ENCODE measurements at places on chromosomes 13 and 19.

DNA sequence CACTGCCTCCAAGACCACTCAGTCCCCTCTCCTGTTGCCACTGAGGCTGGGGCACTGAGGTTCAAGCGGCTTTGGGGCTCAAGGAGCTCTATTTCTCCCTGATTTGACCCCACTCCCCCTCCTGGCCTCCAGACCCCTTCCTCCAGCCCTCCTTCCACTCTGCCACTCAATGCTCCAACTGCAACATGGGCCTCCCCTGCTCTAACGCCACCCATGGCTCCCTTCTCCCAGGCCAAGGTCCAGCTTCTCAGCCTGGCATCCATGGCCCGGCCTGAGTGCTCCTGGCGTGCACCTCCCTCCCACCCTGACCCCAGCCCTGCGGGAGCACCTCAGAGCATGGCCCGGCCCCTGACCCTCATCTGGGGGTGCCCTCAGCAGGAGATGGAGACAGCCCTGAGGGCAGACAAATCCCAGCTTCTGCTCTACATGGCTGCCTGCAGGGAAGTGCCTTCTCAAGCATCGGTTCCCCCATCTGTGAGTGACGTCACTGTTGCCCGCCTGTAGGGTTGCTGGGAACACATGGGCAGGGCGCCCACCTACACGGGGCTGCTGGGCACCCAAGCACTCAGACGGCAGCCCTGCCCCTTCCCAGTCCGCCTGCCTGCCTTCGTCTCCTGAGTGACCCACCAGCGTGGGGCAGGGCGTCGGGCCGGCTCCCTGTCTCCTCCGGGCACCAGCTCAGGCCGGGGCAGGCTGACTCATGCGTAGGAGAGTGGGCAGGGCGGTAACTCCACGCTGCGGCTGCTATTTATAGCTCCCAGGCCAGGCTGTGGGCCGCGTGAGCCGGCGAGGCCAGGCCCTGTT, 1.6 kb upstream of the DIRAS1 start:
- no peak for DNase-seq

DNA sequence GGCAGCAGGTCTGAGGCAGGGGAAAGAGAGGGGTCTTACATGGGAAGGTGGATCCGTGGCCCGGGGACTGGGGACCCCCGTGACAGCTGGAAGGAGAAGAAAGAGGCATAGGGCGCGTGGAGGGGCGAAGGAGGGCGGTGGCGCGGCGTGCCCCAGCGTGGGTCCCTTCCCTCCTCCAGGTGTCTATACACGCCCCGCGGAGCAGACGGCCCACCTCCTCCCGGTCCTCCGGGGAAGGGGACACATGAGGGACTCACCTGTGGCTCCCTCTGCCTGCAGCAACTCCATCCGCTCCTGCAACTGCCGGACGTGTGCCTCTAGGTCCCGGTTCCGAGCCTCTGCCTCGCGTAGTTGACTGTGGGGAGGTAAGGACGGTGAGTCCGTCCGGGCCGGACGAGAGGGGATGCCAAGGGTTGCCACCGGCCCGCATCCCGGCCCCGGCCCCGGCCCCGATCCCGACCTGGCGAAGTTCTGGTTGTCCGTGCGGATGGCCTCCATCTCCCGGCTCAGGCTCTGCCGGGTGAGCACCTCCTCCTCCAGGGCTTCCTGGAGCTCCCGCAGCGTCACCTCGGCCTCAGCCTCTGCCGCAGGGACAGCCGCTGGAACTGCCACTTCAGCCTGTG, 2.4 kb upstream of the SIX5 start:
- DNase-seq: no peak

GRCh38 chr19:310141-310651, 19.0 kb upstream of the PLPP2 start:
- DNase-seq: no peak

DNA sequence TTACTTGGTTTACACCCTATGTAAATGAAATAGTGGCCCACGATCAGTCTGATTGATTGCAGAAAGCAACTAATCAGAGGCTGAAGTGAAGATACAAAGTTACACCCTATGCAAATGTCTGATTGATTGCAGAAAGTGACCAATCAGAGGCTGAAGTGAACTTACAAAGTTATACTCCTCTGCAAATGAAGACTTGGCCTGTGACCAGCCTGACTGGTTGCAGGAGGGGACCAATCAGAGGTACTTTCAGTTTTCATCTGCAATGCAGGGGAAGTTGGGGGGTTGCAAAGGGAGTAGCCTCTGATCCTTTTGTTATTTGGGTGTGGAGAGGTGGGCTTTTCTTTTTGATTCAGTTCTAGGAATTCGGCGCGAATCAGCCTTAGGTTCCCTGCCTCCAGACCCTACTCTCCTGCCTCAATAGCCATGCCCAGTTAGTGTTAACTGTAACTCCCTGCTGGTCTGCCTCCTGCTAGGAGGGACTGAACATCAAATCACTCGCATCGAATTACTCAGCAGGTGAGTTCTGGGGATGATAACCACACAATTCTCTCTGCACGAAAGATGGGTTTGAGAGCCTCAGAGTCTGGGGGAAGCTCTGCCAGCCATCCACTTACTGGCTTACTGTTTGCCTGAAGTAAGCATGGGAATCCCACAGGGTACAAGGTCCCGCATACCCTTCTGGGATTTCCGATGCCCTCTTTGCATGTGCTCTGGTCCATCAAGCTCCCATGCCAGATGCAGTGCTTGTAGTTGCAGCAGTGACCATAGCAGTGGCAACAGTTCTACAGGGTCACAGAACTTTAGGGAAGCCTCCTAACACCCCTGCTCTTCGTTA, 7.5 kb downstream of the ARL11 start:
- DNase-seq: no peak

DNA sequence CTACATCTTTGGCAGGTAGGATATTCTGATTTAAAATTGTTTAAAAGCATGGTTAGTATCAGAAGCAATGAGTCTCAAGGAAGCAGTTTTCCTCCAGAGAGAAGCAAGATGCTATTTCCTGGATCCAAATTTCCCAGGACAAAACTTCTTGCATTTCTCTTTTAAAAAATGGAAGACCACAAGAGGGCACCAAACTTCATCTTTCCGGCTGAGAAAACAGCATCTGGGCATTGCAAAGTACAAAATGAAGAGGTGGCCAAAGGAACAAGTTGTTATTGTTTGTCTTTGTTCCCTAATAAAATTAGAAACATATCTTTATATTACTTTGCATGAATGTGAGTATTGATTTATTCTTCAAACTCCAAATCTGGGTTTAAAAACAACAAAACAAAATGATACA, 60.0 kb upstream of the LRCH1 start:
- no peak for DNase-seq

DNA sequence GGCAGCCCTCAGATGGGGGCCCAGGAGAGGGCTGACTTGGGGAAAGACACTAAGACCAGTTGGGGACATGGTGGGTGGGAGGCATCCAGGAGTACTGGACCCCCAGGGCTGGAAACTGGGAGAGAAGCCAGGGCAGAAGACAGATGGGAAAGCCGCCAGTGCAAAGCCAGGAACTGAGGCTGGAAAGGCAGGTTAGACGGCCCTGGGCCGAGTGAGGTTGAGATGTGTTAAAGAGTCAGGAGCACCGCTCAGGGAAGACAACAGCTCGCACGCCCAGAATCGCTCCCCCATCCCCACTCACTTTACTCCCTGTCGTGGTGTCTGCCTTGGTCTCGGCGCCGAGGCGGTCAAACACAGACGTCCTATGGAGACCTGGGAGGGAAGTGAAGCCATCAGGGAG, 24.5 kb downstream of the C19orf47 start:
- no peak for DNase-seq

DNA sequence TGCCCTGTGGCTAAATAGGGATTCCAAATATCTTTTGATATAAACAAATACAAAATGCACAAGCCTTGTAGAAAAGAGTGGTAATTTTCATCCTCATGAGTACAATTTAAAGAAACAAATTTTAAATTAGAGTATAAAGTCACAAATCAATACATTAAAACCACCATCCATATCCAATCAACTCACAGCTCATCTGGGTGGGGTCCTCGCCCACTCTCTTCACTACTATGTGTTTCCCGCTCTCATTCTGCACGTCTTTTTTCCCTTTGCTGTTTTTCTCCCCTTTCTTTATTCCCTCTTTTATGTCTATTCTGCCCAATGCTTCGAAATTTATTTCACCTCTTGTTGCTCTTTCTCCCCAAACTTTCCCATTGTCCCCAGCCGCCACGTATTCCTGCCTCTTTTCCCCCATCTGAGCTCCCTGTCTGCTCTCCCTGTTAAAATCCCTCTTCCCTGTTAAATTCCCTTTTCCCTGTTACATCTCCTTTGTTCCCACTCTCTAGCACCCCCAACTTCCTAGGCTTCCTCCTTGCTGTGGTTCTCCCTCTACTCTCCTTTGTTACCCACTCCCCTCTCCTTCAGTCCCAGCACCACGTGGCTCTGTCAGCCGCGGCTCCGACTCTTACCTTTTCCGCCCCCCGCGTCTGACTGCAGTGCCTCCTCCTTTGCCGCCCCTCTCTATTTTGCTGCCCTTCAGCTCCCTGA, 1.3 kb downstream of the ZNF616 start:
- DNase-seq: peak; percentile 2

GRCh38 chr19:10920781-10921180, 7.7 kb downstream of the YIPF2 start:
- DNase-seq: no peak

- no peak for DNase-seq
Observed at GRCh38 chr19:54390942-54391577, 24.2 kb upstream of the TTYH1 start.

DNA sequence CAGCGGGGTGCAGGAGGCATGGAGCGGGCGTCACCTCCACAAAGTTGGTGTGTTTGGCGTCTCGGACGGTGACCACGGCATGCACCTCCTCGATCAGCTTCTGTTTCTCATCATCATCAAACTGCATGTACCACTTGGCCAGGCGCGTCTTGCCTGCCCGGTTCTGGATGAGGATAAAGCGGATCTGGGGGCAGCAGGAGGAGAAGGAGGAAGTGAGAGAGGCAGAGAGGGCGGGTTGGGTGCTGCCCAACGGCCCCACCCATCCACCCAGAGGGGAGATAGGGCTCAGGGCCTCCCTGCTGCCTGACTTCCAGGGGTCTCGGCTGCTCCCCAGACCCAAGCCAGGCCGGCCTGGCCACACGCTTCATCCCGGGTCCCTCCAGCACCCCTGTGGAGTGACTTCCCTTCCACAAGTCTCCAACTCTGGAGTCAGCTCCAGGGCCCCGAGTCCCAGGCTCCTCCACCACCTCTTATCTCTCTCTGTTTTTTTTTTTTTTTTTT, 4.6 kb downstream of the AP2S1 start:
- DNase-seq: no peak

- no peak for DNase-seq
Observed at GRCh38 chr19:17554968-17555479, 425 bp upstream of the COLGALT1 start.

GRCh38 chr13:85728811-85729210, 70.4 kb downstream of the SLITRK6 start:
- no peak for DNase-seq

GRCh38 chr13:26693749-26694463, 66.7 kb downstream of the GPR12 start:
- no peak for DNase-seq

- no peak for DNase-seq
Observed at GRCh38 chr13:108213946-108214345, 1.4 kb downstream of the LIG4 start.

- no peak for DNase-seq
Observed at GRCh38 chr19:47380559-47380958, 31.4 kb downstream of the DHX34 start.

DNA sequence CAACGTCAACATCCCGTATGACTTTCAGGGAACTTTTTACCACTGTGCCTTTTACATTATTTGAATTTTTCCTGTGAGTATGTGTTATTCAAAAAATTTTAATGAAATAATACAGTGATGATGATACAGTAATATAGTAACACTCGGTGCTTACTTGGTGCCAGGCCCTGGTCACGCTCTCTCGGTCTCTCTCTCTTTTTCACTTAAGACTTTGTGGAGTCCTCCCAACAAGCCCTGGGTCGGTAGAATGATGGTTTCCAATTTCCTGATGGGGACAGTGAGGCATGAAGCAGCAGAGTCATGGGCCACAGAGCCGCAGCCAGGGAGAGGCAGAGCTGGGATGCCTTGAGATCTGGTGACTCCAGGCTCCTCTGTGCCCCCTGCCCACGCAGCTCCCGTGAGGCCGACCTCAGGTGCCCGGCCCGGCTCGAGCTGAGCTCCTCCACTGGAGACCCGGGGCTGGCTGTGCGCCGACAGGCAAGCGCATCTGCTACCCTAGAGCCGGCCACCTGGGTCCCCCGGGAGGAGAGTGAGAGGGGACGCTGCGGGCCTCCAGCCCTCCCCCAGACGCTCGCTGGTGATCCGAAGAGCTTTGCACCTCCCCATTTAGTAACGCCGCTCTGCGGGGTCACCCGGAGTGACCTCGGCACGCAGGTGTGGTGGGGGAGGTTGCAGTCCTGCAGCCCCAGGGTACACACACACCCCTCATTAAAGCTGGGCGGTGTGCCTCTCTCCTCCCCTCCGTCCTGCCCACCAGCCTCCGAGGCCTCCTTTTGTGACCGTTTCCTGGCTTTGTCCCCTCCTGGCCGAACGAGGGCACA, 4.4 kb upstream of the SBK3 start:
- DNase-seq: no peak

DNA sequence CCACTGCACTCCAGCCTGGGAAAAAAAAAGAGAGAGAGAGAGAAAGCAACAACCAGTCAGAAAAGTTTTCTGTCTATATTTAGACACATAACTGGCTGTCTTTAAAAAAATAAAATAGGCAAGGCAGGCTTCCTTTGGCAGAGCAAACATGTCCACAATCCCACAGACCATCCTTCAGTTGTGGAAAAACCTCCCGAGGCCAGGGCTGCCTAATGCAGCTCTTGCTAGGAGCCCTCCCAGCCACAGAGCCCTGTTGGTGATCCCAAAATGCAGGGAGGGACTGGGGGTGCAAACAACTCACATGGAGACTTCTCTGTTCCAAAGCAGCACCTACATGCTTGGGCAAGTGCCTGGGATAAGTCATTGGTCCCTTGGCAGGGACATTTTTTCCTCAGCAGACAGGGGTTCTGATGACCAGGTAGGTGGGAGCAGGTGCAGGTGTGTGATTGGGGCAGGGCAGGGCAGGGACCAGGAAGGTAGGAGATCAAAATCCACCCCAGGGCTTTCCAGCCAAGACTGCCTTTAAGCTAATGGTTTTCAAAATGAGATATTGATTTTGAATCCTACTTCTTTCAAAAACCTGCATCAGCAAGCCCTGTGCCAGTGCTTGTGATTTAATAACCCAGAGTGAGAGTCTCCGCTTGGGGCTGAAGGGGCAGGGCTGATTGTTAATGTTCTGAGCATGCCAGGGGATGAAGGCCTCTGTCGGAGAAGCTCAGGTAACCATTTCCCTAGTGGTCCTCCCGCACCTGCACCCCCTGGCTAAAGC, 178.5 kb downstream of the USP12 start:
- DNase-seq: no peak

DNA sequence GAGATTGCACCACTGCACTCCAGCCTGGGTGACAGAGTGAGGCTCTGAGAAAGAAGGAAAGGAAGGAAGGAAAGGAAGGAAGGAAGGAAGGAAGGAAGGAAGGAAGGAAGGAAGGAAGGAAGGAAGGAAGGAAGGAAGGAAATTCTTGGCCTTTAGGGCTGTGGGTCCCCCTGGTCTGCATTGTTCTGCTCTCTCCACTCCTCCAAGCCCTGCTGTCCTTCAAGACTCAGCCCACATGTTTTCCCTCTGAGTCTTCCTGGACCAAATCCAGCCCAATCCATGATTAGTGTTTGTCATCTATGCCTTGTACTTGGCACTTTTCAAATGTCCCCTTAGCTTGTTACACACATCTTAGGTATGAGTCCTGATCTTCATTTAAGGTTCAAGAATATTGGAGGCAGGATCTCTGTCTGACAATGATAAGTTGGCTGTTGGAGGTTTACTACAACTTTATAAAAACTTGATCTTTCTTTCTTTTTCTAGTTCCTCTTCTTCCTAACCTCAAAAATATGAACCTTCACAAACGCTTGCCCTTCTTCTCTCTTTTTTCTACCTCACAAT, 48.8 kb upstream of the INTS6 start:
- no peak for DNase-seq
